ENCODE measurements at places on chromosomes 4 and X.

GRCh38 chr4:142413485-142413884 lies 432.6 kb downstream of the INPP4B start:
- no peak for DNase-seq

DNA sequence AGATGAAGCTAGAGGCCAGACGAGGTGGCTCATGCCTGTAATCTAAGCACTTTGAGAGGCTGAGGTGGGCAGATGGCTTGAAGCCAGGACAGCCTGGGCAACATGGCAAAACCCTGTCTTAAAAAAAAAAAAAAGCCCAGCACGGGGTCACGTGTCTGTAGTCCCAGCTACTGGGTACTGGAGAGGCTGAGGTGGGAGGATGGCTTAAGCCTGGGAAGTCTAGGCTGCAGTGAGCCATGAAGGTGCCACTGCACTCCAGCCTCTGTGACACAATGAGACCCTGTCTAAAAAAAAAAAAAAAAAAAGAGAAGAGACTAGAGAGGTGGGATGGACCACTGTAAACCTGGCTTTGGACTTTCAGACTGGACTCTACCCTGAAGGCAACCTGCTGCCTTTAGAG lies 10.7 kb upstream of the LRBA start:
- DNase-seq, result no peak

- no peak for DNase-seq
These were observed 10.7 kb downstream of the SEC24B start for GRCh38 chr4:109444182-109444844.

DNA sequence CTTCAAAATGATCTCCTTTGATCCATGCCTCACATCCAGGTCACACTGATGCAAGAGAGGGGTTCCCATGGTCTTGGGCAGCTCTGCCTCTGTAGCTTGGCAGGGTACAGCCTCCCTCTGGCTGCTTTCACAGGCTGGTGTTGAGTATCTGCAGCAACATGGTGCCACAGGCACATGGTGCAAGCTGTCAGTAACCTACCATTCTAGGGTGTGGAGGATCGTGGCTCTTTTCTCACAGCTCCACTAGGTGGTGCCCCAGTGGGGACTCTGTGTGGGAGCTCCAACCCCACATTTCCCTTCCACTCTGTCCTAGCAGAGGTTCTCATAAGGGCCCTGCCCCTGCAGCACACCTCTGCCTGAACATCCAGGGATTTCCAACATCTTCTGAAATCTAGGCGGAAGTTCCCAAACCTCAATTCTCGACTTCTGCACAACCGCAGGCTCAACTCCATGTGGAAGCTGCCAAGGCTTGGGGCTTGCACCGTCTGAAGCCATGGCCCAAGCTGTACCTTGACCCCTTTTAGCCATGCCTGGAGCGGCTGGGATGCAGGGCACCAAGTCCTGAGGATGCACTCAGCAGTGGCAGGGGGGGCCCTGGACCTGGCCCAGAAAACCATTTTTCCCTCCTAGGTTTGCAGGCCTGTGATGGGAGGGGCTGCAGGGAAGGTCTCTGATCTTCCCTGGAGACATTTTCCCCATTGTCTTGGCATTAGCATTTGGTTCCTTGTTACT lies 137.8 kb upstream of the NUDT6 start:
- no peak for DNase-seq

DNA sequence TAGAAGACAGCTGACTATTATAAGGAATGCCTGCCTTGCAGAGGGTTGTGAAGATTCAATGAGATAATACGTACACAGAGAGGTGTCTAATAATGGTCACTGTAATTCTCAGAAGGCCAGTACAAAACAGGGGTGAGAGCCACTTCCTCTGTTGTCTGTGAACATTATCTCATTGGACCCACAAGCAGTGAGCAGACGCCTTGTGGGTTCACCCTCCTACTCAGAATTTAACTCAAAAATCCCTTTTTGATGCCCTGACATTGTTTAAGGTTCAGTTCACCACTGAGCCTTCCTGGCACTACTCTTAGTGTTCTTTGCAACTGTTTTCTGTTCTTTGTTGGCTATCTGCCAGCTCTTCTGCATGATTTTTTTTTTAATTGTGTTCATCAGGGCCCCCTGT lies 467.4 kb downstream of the BCOR start:
- no peak for DNase-seq

- DNase-seq, result no peak
These were observed 47.2 kb downstream of the SLC34A2 start for GRCh38 chr4:25702848-25703247.

- DNase-seq, result no peak
These were observed 823.8 kb downstream of the CCSER1 start for GRCh38 chr4:90951037-90951436.

DNA sequence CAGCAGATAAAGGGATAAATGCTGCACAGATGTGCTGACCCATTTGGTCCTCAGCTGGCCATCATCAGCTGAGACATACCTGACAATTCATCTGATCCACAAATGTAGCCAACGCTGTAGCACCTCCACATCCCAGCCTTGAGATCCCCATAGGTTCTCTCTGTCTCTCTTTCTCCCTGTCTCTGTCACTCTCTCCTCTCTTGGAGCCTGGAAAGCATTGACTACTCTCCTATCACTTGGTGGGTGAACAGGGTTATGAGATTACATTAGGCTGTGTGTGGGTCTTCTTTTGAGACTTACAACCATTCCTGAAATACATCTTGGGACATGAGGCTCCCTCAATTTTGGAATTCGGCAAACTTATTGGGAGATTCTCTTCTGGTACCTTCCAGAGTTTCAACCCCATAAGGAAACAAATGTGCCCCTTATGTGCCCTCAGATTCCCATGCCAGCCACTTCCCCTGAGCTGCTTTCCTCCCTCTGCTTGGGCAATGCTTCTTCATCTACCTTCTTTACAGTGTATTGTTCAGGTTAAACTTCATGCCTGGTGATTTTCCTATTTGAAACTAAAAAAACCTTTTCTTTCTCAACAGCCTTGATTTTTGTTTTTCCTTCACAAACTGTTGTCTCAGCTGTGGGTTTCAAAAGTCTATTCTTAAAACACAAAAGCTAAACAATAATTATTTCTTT lies 29.1 kb upstream of the FGF2 start:
- DNase-seq, result no peak

DNA sequence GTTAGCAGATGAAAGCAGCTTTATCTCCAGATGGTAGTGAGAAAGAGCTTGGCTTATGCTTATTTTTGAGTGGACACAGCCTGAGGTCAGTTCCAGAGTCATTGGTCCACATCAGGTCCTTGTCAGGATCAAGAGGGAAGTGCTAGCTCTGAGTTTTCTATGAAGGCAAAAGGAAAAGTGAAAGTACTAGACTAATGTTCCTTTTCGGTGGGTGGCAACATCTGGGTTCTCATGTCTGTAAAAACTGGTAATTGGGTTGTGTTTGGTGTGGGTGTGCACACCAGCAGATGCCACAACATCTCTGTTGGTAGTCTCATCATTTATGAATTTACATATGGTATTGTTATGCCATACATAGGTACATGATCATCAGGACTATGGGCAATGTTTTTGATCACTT lies 210.5 kb downstream of the PWWP3B start:
- peak; percentile 0 for DNase-seq

DNA sequence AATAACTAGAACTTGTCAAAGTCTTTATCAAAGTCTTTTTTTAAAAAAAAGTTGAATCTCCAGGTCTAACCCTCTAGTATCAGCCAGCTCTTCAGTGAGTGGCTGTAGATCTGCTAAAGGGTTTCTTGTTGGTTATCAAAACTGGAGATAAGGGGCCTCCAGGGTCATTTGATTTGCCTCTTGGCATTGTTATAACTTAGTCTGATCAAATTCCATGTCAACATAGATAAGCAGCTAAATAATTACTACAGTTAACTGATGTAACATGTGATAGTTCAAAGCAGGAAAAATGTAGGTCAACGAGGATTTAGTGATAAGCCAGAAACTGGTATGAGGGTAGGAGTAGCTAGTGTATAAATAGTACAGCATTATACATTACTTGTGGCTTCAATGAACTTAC lies 465.1 kb downstream of the PDHA2 start:
- DNase-seq, result no peak

- no peak for DNase-seq
These were observed 942 bp upstream of the L1CAM start for GRCh38 chrX:153886915-153887314.

- DNase-seq, result no peak
These were observed 506.0 kb upstream of the FAM241A start for GRCh38 chr4:111639120-111639690.

GRCh38 chrX:11687157-11687556 lies 21.4 kb upstream of the ARHGAP6 start:
- DNase-seq, result no peak

DNA sequence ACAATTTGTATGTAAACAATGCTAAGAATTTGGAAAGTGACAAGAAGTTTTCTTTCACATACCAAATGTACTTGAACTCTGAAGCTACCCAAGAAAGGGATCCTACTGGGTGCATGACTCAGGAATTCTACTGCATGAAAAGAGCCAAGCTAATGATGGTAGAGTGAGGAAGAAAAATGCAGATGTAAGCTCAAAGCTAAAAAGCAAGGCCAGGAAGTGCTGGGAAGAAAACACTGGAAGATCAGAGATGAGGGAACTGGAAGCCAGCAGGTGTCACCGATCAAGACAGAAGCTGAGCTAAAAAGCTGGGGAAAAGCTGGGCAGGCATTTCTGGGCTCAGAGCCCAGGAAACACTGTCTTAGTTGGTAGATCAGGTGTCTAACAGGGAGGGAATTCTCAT lies 449.1 kb downstream of the NKX6-1 start:
- DNase-seq, result no peak

- DNase-seq, result no peak
These were observed 196.2 kb downstream of the SNCA start for GRCh38 chr4:89640620-89641366.

GRCh38 chrX:88355252-88355651 lies 391.8 kb upstream of the CPXCR1 start:
- DNase-seq, result no peak

DNA sequence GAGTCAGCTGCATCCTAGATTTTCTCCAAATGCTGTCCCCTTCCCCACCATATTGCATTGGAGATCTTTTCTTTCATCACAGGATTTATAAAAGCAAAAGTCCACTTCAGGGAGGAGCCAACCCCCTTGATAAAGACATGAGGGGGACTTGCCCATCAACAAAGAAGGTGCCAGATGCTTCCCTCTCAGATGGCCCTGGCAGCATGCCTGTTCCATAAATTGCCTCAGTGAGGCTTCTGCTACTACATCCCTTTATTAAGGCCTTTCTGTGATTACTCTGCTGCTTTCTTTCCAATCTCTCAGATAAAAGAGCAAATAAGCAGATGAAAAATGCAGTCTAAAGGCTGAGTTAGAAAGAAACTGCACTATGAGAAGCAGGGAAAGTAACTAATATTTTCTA lies 511.6 kb downstream of the PACRGL start:
- no peak for DNase-seq

DNA sequence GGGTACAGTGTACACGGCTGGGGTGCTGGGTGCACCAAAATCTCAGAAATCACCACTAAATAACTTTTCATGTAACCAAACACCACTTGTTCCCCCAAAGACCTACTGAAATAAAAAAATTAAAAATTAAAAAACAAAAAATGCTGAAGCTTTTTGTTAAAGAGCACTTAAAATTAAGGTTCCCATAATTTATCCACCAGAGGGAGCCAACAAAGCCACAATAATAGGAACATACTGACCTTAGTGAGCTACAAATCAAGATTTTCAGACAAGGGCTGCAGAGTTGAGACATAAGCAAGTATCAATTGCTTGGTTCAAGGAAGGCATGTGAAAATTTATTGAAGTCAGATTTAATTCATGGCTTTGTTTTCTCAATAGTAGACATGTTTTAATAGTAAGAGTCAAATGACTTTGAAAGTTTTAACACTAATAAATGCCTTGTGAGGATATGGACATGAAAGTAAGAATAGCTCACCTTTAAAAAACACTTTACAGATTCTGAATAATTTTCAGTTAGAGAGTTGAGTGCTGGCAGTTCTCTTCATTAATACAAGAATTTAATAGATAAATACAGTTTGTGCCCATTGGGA lies 43.0 kb upstream of the SCOC start:
- no peak for DNase-seq

GRCh38 chrX:133364196-133364595 lies 51.1 kb downstream of the GPC4 start:
- DNase-seq, result no peak

GRCh38 chr4:152478461-152479237 lies 57.2 kb downstream of the FBXW7 start:
- no peak for DNase-seq

DNA sequence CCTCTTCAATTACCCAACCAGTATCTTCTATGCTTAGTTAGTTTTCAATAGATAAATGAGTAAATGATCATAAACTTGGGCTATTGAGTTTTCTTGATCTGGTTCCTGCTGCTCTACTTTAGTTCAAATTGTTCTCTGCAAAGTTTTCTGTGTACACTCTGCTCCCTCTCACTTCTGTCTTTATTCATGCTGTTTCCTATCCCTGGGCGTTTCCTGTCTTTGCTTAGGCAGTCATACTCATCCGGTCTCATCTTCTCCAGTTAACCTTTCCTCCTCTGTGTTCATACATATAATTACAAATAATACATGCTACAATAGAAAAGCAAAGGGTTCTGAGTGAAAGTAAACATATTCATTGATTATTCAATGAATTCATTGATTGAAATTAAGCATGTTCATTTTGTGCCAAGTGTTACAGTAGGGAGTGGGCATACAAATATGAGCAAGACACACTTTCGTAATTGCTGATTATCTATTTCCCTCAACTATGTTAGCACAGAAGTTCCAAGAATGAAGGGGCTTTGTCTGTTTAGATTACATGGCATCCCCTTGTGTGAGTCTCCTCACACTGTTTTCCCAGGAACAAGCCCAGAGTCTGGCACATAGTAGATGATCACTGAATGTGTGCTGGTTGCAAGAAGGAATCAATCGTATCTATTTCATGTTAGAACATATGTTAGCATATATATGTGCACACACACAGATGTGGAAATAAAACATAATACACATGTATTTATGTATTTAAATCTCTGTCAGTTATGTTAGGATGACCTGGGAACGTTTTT lies 1.1 kb downstream of the RAB39B start:
- peak; percentile 28 for DNase-seq

Measured in CD4-positive, alpha-beta T cell treated with Interleukin-10 for 1 hour (primary cell).